ENCODE measurements at places on chromosomes 3 and 15.

- DNase-seq, result no peak
Measured at GRCh38 chr15:94057305-94057704, 174.1 kb upstream of the MCTP2 start.

DNA sequence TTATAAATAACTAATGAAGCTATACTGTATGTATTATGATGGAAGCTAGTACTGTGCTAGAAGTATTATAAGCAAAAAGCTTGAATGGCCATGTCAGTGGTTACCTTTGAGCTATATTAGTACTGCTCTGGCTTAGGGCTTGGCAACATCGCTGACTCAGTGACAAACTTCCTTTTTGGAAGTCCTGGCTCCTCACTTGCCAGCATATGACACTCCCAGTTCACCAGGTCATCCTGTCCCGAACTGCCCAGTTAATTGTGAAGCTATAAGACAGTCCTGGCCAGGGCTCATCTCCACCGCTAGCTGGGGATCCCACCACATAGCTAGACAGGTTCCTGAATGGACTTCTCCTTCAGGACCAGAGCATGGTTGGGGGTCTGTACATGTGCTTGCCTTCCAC lies 31.9 kb downstream of the RAB8B start:
- no peak for DNase-seq

DNA sequence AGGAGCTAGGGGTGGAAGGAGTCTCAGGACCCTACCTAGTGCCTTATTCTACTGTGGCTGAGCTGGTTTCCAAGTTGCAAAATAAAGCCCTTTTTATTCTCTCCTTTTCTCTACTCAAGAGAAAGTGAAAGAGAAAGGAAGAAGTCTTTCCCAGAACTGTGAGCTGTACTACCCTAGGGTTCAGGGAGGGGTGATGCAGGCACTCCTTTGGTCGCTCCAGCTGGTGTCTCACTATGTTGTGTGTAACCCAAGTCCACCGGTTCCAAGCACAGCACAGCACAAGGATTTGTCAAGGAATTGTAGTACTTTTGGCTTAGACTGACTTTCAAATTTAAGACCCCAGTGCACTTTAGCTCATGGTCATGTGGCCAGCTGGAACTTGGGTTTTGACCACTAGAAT lies 1721.7 kb downstream of the OTOL1 start:
- no peak for DNase-seq

DNA sequence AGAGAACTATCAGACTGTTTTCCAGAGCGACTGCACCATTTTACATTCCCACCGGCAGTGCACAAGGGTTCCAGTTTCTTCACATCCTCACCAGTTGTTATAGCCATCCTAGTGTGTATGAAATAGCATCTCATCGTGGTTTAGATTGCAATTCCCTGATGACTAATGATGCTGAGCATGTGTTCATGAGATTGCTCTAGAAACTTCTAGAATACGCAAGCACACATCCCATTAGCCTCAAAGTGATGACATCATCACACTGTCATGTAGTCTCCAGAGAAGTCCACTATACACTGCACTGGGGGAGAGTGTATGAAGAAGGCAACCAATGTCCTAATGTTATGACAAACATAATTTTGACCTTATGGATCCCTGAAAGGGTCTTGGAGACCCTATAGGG lies 30.1 kb downstream of the FBLN2 start:
- no peak for DNase-seq

DNA sequence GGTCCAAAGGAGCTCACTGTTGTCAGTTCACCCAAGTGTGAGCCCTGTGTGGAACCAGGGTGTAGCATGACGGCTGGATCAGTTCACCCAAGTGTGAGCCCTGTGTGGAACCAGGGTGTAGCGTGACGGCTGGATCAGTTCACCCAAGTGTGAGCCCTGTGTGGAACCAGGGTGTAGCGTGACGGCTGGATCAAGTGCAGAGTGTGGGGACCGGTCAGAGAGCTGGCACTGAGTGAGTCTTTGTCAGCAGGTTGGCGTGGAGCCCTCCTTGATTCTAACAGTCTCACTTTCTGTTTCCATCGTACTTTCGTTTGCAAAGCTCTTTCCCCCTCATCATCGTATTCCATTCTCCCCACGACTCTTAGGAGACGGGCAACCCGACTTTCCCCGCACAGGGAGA lies 57.9 kb upstream of the DLG1 start:
- DNase-seq, result no peak

DNA sequence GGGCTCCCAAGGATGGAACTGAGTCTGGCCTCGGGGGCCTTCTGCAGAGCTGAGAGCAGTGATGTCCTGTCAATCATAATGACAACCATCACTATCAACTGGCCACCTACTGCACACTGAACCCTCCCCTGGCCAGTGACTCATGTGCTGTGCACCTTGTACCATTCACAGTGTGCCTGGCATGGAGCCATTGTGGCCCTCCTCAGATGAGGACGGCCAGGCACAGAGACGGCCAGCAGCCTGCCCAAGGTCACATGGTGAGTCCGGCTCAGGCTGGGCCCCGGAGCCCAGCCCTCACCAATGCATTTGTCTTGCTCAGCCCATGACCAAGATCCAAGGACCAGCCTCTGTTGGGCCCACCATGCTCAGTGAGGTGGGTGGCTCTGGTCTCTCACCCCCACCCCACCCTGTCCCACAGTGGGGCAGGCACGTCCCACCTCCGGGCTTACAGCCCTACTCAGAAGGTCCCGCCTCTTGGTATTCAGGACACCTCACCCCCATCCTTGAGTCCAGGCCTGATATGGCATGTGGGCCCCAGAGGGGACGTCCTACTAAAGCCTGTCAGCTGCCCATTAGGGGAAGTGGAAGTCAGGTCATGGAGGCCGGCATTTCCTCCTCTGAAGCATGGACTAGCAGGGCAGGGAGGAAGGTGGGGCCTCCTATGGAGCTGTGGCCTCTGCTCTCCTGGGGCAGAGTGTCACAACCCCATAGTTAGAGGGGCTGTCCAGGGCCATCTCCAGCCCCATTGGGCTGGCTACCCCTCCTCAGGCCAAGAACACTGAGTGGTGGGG lies 35.9 kb upstream of the TMEM115 start:
- no peak for DNase-seq

- DNase-seq, result no peak
Measured at GRCh38 chr15:66927201-66928077, 138.0 kb upstream of the SMAD3 start.

DNA sequence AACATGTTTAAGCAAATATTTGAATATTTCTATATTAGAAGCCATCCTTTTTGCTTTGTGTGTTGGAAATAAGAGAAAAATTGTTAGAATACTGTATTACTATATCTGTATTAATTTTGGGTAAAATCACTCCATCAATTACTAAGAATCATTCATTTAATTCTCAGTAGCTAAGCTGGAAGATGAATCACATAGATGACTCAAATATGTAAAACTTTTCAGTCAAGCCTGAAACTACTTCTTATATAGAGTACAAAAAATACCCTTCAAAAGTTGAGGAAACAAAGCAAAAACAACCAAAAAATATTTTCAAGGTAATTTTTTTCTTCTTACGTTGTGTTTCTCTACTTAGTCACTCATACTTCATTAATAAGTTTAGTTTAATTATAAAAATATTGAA lies 205.7 kb upstream of the ROBO1 start:
- no peak for DNase-seq

- peak; percentile 30 for DNase-seq
Measured at GRCh38 chr15:44537735-44538240, 841 bp downstream of the EIF3J start.

DNA sequence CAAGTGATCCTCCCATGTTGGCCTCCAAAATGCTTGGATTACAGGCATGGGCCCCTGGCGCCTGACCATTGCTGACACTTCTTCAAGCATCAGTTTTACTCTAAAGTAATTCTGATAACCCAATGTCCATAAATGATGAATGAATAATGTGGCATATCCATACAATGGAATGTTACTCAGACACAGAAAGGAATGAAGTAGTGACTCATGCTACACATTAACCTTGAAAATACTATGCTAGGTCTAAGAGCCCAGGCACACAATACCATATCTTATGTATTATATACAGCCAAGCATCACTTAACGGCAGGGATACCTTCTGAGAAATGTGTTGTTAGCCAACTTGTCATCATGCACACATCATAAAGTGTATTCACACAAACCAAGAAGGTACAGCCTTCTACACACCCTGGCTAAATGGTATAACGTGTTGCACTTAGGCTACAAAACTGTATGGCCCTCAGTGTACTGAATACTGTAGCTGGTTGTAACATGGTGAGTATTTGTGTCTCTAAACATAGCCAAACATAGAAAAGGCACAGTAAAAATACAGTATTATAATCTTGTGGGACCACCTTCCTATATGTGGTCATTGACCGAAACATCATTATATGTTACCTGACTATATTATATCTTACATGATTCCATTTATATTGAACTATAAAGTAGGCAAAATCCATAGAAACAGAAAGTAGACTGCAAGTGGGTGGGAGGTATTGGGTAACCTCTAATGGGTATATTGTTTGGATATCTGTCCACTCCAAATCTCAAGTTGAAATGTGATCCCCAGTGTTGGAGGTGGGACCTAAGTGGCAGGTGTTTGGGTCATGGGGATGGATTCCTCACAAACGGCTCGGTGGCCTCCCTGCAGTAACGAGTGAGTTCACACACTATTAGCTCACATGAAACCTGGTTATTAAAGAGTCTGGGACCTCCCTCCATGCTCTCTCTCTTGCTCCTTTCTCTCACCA lies 31.4 kb downstream of the MKRN2 start:
- DNase-seq, result no peak

Data from HuH-7 (cell line).